B cell (primary cell): ENCODE measurements at places on chromosomes 4 and X.

- no peak for DNase-seq
These were observed 16.3 kb downstream of the SLC6A8 start for GRCh38 chrX:153704021-153704526.

DNA sequence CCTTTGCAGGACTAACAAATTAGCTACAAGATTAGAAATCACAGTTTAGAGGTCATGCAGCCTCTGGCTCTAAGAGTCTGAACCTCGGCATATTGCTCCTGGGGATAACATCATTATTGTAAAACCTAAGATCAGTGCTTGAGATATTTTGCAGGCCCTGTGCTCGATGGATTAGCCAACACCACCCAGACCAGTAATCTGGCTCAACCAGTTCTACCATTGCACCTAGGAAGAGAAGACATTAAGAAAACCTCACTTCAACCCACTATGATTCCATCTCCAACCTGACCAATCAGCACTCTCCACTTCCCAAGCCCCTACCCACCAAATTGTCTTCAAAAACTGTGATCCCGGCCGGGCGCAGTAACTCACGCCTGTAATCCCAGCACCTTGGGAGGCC is 43.6 kb downstream of the WFS1 start:
- no peak for DNase-seq

GRCh38 chrX:110955706-110956105 is 140.3 kb upstream of the PAK3 start:
- DNase-seq: no peak

DNA sequence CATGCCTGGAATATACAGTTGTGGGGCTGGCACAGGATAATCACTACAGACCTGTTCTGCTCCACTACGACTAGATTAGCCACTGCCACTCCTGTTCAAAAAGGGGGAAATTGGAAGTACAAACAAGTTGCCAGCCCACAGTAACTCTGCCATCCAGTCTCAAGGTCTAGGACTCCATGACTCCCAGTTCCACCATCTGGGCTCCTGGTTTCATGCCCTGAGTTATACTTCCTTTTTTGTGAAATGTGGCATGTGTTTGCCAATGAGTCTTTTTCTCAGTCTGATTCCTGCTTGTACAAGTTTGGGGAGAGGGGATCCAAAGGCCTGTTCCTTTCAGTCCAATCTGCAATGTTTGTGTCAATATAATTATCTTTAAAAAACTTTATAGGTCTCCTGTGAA is 1.0 kb upstream of the BLOC1S4 start:
- no peak for DNase-seq

DNA sequence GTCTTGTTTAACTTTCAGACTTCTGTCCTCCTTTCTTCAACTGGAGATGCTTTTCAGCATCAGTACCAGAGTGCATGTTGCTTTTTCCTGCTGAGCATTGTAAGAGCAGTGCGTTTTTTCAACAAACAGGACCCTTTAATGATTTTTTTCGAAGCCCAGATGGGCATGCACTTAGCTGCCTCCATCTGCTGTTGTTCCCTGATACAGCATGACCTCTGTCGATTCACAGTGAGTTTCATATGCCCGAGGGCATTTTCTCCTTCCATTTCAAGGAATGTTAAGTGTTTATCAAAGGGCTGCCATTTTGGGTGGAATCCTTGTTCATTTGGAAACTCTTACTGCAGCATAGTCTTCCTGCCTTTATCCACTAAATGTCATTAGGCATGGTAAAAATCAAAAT is 428.6 kb downstream of the DTHD1 start:
- no peak for DNase-seq

DNA sequence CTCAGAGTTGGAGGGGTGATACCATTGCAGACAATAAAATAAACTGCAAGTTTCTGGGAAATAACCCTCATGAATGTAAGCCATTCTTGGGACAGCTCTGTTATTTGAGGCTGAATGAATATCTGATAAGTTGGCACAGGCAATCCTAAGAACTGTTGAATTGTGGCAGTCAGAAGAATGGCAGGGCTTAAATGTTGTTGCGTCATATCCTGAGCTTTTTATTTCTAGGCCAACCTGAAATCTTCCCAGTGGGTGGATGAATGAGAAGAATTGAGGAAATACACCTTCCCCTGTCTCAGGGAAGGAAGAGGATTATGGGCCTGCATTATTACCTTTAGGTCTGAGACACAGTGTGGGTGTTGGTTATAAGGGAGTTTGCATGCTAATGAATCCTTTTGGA is 64.4 kb upstream of the C4orf54 start:
- DNase-seq: no peak

- DNase-seq: no peak
These were observed 376.5 kb upstream of the MAD2L1 start for GRCh38 chr4:120443116-120443515.
